ENCODE measurements at places on chromosomes 1 and 21.
A peak's percentile ranks its signal among the peaks of the same experiment; 100 is the strongest.

DNA sequence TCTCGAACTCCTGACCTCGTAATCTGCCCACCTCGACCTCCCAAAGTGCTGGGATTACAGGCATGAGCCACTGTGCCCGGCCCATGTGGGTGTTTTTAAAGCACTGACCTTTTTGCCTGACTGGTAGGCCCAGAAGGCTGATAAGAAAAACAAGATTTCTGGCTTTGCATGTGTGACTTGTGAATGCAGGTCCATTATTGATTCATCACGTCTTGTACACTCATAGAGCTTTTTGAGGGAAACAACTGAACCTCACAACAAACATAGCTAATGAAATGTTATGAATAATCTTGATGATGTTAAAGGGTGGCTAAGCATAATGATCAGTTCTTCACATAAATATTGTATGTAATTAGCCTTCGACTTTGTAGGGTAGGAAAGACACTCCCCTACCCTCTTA is 140.9 kb upstream of the UBE2U start:
- DNase-seq: no peak

DNA sequence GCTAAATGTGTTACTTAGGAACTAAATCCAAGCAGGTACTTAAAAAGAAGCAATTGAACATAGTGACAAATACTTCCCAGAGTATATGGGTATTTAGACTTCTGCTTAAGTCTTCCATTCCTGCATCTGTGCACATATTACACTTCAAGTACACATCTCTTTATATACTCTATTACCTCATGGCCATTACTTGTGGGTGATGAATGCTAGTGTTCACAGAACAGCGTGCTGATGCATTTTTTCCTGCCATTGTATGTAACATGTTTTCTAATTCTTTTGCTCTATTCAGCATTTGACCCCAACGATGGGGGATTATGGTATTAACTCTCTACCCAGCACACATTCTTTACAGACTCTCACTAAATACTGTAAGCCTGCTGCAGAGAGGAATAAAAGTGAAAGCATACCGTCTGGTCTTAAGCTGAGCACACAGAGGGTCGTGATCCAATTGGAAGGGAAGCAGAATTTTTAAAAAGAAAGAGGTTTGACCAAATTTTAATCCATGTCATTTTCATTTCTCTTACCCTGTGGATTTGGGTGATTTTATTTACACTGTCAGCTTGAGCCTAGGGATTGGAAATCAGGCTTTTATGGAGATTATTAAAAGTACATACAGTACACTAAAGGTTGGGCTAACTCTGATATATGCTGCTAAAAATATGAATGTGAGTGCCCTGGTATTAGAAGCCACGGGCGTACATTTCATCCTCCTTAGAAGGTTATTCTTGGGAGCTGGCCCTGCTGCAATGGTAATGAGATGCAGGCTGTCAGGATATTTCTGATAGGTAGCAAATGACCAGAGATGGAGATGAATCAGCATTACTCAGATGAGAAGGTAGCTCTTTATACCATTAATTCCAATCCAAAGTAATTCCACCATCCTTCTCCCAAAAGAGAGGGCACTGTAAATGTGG is 95.5 kb upstream of the PROX1 start:
- DNase-seq: no peak

DNA sequence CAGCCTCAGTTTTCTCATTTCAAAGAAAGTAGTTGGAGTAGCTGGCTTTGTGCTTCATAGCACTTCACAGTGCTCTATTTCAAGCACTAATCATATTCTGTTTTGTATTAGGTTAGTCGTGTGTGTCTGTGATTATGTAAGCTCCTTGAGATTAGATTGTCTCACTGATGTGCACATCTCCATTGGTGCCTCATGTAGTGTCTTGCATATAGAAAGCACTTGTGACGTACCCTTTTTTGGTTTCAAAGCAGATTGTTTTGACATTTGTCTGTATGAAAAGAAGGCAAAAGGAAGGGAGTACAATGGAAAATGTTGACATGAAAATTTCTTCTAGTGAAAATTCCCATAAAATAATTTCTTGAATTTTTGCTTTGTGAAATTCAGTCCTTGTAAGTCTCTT is 13.9 kb downstream of the BTBD8 start:
- DNase-seq: no peak

- peak; percentile 61 for DNase-seq
Measured at GRCh38 chr1:221839782-221840395, 98.0 kb upstream of the DUSP10 start.

DNA sequence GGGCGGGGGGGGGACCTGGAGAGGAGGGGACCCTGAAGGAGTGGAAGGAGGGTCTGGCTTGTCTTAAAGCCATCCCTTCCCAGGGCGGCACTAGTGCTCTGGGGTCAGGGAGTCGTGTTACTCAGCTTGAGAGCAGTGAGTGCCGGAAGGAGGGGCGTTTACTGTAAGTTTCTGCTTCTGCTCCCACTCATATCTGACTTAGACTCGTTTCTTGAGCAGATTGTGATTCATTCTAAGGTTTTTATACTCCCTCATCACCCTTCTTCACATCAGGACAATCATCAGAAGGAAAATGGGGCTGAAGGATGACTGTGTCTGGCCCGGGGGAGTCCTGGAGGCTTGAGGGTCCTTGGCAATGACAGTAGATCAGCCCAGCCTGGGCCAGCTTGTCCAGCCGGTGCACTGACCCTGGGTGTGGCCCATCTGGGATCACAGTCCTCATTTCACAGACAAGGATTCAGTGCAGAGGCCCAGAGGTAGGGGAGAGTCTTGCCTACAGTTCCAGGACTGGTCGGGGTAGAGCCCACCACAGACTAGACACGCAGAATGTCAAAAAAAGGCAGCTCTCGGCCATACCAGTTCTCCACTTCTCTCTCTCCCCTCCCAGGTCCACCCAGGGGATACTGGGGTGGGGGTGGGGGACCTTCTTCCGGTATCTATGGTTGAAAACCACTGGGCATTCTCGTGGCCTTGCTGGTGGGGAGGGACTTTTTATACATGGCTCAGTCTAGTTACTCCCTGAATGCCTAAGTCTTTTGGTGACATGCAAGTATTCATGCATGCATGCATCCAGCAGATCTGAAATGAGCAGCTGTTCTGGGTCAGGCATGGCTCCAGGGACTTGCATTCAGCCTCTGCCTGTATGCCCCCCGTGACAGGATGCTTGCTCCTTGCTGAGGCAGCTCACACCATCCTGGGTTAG is 5.1 kb downstream of the TNFRSF8 start:
- peak; percentile 52 for DNase-seq

DNA sequence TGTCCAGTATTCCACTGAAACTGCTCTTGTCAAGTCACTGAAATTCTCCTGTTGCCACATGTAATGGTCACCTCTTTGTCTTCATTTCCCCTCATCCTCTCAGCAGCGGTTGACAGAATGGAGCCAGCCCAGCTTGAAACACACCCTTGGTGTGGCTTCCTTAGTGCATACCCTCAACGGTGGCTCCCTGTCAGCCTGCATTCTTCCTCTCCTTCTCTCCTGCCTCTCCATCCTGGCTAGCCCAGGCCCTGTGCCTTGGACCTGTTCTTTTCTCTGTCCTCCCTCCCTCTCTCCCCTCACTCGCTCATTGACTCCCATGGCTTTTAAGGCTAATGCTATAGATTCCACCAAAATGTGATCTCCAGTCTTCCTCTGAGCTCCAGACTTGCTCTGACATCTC is 3.7 kb downstream of the FCMR start:
- DNase-seq: no peak

GRCh38 chr1:43639976-43640794 is 9.8 kb upstream of the KDM4A start:
- no peak for DNase-seq

DNA sequence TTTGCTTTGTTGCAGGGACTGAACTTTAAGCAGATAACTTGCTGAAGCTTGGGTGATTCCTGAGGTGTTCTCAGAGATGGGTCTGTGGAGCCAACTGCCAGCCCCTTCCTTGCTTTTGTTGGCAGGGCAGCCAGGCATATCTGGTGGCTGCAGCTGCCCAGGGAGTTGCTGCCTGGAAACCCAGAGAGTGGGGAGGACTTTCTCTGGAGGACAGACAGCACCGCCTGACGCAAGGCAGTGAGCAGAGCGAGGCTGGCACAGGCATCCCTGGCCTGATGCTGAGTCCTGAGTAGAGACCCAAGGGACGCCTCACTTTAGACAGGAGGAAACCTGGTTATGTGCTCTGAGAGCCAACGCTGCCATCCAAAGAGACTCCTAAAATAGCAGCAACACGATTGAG is 9.8 kb upstream of the OLFML2B start:
- no peak for DNase-seq

GRCh38 chr1:13494712-13495111 is 19.1 kb downstream of the LRRC38 start:
- no peak for DNase-seq

GRCh38 chr1:51472359-51472758 is 46.7 kb downstream of the EPS15 start:
- peak; percentile 41 for DNase-seq

- DNase-seq: no peak
Measured at GRCh38 chr1:111720977-111721786, 18.0 kb downstream of the INKA2 start.

DNA sequence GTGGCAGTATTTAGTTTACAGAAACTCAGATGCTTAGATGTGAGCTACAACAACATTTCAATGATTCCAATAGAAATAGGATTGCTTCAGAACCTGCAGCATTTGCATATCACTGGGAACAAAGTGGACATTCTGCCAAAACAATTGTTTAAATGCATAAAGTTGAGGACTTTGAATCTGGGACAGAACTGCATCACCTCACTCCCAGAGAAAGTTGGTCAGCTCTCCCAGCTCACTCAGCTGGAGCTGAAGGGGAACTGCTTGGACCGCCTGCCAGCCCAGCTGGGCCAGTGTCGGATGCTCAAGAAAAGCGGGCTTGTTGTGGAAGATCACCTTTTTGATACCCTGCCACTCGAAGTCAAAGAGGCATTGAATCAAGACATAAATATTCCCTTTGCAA is 59.7 kb upstream of the ZNF326 start:
- no peak for DNase-seq

DNA sequence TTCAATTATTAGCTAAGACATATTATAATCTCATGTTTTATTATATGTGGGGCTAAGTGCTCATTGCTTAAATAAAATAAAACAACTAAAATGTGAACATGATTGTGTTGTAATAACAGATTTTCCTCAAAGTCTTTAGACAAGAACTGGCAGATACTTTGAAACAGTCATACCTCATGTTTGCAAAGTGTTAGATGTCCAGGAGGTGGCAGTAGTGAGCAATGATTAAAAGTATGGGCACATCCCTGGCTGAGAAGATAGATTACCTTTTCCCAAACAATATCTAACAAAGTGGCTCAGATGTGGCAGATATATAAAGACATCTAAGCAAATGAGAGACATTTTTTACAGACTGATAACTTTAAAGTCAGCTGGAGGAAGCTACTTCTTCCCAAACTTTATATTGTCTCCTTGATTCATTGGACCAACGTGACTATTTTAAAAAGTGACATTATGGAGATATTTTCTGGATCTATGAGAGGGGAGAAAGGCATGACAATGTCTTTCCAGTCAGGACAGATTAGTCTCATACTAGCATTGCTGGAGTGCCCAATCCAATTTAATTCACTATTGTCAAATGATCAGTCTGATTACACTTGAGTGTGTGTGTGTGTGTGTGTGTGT is 269.8 kb downstream of the S1PR1 start:
- DNase-seq: peak; percentile 49

- peak; percentile 62 for DNase-seq
Measured at GRCh38 chr1:46646331-46646730, 21.8 kb downstream of the ATPAF1 start.

Measured in fibroblast of lung (primary cell).